ENCODE measurements at places on chromosomes 1 and 21. TPM values are rescaled to one million over a fixed set of nuclear protein-coding genes. Genes with fewer than 3 reads are reported as not detected.
A peak's percentile ranks its signal among the peaks of the same experiment; 100 is the strongest.

PLA2G4A gene
- total RNA-seq, result 0.81 TPM

RHD gene
- total RNA-seq, result not detected

OVAAL gene
- total RNA-seq, result not detected

DNA sequence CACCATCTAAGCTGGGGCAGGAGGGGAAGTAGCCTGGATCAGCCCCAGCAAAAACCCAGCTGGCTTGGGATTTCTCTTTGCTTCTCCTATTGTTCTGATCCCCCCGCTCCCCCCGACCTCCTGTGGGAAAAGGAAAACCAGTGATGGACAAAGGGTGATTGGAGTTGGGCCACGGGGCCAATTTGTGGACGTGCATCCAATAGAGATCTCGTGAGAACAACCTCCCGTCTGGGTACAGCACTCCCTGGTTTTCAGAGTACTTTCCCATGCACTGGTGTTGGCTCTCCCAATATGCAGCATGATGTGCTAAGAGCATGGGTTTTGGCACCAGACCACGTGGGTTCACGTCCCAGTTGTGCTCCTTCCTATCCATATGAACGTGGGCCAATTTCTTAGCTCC, 9.0 kb downstream of the BLACAT1 start:
- peak; percentile 91 for DNase-seq

RGS8 gene
- total RNA-seq, result 0.99 TPM

GRCh38 chr1:109807822-109808680, 44.3 kb upstream of the EPS8L3 start:
- DNase-seq, result no peak

DNA sequence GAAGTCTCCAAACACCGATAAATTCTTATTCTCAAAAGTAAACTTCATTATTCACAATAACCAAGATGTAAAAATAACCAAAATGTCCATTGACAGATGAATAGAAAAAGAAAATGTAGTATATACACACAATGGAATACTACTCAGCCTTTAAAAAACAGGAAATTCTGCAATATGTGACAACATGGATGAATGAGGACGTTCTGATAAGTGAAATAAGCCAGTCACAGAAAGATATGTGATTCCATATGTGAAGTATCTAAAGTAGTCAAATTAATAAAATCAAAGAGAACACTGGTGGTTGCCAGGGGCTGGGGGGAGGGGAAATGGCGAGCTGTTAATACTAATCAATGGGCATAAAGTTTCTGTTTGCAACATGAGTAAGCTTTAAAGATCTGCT, 36.0 kb downstream of the LRRC8C start:
- DNase-seq, result no peak

- no peak for DNase-seq
Observed at GRCh38 chr1:45608175-45609156, 15.4 kb downstream of the CCDC17 start.

IGSF21 gene
- 1.7 TPM for total RNA-seq

DNA sequence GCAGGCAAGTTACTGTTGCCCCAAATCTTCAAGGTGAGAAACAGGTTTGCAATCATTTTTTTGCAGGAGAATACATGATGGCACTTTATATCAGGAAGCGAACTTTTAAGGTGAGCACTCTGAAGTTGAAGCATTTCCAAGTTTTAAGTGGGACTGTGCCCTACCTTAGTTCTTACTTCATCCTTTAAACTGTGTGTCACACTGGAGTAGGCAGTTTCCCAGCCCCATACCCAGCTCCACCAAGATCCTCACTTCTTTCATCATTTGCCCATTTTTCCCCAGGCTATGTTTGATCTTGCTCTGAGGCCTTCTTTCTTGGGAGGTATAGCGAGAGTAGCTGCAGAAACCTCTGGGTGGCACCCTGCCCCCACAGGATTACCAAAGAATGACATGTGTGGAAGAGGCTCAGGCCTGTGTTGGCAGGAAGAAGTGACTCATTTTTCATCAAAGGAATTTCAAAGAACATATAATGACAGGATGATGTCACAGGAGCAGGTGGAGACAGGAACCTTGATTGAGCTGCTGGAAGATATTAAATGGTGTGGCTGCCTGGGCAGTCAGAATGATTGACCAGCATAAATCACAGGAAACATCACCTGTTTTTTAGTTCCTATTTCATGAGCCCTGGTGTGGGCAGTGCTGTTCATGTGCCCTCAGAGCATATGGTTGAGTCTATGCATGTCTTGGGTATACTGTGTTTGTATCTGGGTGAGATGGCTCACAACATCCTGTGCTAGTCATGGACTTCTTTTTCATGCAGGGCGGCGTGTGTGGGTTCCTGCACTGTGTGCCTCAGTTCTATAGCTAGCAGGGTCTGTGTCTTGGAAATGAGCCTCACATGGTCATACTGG, 20.8 kb upstream of the MACF1 start:
- DNase-seq, result no peak

ARF1 gene
- total RNA-seq, result 147 TPM

GRCh38 chr1:19438516-19439195, 46.7 kb downstream of the CAPZB start:
- DNase-seq, result no peak

DNA sequence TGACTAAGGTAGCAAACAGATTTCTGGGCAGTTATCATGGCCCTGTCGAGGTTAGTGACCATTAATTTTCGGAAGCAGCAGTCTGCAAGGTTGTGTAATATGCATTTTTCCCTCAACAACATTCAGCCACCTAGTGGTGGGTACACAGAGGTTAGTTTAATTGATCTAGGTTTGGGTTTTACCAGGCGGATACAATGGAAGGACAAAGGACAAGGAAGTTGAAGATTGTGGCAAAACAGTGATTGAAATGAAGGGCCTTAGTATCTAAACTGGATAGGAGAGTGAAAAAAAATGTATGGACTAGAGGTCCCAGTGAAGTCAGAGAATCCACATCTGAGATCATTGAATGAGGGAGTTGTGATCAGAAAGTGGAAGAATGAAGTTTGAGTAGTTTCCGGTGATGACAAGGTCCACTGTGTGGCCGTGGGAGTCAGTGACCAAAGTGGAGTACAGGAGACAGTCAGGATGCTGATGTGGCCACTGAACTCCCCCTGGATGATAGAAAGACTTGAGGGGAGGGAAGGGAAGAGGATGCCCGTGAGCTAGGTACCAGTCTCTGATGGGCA, 2.8 kb downstream of the ARMH1 start:
- DNase-seq, result peak; percentile 37

DNA sequence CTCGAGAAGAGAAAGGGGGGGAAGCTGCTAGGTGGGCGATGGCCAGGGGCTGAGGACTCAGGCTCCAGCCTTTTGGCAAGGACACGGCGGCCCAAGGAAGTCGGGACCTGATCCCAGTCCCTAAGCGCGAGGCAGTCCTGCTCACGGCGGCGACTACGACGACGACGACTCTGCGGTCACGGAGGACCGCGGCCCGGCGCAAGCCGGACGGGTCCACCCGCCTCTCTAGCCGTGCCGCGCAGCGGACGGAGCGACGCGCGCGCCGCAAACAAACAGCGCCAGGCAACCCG, 401 bp downstream of the WNT9A start:
- no peak for DNase-seq

GRCh38 chr1:209207126-209207700, 376.3 kb upstream of the CAMK1G start:
- peak; percentile 3 for DNase-seq

DNA sequence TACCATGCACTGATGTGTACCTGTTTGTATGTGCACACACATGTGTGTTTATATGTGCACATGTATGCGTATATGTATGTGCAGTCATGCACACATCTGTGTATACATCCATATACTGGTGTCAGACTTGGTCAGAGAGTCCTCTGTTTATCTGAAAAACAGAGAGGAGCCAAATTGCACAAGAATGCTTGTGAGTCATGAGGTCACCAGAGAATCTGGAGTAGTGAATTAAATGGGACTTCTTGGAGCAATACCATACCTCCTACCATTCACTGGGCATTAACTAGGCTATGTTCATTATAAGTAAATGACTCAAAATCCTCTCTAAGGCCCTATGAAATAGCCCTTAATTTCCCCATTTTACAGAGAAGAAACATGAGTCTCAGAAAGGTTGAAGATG, 272.1 kb upstream of the C1orf87 start:
- DNase-seq, result no peak

DNA sequence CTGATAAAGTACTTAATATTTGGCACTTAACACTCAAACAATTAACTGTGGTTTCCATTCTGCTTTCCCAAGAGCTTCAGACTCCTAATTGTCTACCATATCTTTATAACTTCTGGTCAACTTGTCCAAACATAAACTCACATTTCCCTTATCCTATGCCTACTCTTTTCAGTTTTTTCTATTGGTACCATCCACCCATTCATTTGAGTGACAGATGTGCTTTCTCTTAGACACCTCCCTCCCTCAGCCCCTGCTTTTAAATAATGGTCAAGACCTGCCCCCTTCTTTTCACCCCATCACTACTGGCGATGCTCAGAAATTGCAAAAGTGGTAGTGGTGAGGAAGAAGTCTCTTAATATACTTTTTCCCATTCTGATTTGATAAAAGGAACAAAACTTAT, 5.5 kb downstream of the SLC16A4 start:
- DNase-seq, result no peak

DNA sequence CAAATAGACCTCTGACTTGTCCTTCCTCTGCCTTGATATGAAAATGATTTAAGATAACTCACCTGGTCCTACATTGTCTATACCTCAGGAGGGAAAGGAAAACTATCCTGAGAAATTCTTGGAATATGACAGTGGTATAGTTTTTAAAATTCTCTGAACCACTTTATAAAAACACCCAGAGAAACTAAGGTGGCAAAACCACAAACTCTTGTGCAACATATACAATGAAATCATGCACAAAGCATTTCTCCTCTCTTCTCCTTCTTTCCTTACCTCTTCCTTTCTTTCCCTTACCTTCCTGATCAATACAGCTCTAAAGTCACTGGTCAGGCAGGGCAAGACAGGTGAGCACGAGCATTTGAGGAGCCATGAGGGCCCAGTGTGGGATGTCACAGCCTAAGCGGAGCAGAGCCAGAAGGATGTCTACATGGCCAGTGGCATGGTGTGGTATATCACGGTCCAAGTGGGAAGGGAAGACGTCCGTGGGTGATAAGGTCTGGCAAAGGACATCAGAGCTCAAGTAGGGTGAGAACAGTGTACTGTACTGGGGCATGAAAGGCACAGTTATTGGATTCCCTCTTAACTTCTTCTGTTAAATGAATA, 543.3 kb downstream of the DPYD start:
- DNase-seq, result no peak

DNA sequence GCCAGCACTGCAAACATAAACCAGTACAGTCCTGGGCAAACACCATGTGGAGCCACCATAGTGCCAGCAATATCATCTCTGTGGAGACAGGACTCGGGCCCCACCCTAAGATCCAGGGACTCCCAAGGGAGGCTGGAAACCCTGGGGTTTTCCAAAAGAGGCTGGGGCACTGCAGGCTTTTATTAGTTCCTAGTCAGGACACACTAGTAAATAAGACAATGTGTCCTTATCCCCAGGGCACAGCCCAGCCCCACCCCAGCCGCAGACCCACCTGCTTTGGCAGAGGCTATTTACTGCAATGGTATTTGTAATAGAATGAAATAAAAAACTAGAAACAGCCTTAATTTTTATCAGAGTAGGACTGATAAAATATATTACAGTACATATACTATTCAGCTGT, 486 bp upstream of the GJB3 start:
- DNase-seq, result no peak

DNA sequence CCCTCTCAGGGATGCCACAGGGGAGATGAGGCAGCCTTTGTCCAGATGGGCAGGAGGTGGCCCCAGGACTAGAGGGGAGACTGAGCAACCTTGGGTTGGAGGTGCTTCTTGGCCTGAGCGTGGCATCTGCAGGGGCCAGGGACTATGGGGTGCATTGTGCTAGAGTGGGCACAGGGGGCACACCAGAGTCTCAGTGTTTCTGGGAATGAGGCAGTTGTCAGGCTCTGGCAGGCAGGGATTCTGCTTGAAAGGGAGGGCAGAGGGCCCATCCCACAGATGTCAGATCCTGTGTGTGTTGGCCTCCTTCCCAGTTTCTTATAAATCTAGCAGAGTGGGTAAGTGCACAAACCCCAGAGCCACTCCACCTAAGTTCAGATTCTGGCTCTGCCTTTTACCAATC, 13.7 kb downstream of the LGR6 start:
- DNase-seq, result peak; percentile 45

GRCh38 chr21:27647921-27648320, 681.0 kb upstream of the ADAMTS5 start:
- no peak for DNase-seq

GRCh38 chr21:17796037-17796403, 23.1 kb downstream of the C21orf91 start:
- DNase-seq, result no peak

ZRANB2 gene
- 82.4 TPM for total RNA-seq

CRABP2 gene
- 156 TPM for total RNA-seq

DNA sequence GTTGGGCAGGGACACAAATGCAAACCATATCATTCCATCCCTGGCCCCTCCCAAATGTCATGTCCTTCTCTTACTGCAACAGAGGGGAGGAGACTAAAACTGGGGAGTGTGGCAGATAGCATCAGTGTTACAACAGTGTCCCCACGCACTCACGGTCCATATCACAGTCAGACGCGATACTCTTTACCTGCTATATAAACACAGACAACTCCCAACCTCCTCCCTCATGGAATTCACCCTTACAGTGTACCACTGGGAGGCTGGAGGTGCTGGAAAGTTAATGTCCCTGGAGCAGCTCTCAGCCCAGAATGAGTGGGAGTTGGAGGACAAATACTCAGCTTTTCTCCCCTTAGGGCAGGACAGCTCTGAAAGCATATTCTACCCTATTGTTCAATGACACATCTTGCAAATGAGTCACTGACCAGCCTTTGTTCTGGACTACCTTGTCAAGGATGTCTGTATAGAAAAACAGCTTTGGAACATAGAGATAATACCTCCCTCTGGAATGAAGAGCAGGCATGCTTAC, 445.9 kb downstream of the SETD4 start:
- no peak for DNase-seq

KLHDC9 gene
- 22.6 TPM for total RNA-seq
